ENCODE measurements at places on chromosomes 12 and 14.
A peak's percentile ranks its signal among the peaks of the same experiment; 100 is the strongest.

GRCh38 chr12:58502226-58502625, 418.1 kb downstream of the LRIG3 start:
- DNase-seq, result no peak

- no peak for DNase-seq
Observed at GRCh38 chr12:77746096-77746495, 84.6 kb upstream of the NAV3 start.

DNA sequence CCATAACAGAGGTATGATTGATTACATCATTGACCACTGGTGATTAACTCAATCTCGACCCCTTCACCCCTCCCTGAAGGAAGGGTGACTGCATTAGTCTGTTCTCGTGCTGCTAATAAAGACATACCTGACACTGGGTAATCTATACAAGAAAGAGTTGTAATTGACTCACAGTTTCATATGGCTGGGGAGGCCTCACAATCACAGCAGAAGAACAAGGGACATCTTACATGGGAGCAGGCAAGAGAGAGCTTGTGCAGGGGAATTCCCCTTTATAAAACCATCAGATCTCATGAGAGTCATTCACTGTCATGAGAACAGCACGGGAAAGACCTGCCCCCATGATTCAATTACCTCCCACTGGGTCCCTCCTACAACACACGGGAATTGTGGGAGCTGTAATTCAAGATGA, 55.9 kb upstream of the TMCC3 start:
- DNase-seq, result no peak

DNA sequence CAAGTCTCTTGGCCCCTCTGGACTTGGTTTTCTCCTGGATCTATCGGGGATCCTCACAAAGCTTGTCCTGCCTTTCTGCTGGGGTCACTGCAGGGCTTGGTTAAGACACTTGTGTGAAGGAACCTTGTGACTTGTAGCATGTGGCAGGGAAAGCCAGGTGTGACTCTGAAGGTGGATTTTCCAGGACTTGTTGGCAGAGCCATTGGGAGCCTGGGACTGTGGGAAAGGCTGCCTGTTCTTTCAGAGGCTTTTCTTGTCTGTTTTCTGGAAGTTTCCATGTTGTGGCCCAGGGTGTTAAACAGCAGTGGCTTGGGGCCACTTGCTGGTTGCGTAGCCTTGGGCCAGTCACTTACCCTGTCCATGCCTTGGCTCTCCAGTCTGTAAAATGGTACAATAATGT, 12.6 kb downstream of the KMT5A start:
- no peak for DNase-seq

DNA sequence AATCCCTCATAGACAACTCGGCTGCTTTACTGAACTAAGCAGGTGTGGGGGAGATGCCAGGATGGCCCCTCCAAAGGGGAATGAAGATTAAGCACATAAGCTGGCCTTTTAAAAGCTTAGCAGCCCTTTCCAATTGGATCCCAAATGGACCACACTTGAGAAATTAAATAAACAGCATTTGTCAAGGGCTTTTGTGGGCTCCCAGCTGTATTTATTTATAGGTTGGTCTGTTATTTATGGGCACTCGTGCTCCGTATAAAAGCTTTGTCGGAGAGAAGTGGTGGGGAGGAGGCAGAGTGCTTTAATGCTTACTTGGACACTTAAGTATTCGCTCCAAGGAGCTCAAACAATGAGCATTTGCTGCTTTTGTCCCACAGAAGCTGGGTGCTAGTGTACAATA, 580.2 kb downstream of the MED13L start:
- no peak for DNase-seq

- no peak for DNase-seq
Observed at GRCh38 chr14:77248666-77249065, 22.3 kb downstream of the NGB start.

DNA sequence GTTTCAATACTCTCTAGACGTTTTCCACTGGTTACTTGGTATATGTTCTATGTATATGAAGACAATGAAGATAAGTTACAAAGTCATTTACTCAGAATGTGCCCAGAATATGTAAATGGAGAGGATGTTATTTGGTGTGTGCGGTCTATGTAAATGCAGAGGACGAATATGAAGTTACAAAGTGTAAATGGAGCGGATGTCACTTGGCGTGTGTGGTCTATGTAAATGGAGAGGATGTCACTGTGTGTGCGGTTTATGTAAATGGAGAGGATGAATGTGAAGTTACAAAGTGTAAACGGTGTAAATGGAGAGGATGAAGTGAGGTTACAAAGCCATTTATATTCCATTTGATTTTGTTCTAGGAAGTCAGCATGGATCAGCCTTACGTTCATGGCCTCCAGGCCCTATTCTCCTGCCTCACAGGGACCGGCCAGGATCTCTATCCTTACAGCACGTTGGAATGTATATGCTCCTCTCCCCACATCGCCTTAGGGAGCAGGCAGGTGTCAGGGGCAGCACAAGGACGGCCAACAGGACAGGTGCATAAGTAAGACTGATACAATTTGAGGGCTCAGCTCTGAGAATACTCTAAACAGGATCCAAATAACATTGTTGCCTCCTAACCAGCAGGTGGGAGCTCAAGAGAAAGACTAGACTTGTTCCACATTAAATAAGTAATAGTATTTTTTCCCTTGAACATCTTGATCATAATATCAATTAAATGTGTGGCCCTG, 42.4 kb downstream of the GLRX5 start:
- DNase-seq, result no peak

DNA sequence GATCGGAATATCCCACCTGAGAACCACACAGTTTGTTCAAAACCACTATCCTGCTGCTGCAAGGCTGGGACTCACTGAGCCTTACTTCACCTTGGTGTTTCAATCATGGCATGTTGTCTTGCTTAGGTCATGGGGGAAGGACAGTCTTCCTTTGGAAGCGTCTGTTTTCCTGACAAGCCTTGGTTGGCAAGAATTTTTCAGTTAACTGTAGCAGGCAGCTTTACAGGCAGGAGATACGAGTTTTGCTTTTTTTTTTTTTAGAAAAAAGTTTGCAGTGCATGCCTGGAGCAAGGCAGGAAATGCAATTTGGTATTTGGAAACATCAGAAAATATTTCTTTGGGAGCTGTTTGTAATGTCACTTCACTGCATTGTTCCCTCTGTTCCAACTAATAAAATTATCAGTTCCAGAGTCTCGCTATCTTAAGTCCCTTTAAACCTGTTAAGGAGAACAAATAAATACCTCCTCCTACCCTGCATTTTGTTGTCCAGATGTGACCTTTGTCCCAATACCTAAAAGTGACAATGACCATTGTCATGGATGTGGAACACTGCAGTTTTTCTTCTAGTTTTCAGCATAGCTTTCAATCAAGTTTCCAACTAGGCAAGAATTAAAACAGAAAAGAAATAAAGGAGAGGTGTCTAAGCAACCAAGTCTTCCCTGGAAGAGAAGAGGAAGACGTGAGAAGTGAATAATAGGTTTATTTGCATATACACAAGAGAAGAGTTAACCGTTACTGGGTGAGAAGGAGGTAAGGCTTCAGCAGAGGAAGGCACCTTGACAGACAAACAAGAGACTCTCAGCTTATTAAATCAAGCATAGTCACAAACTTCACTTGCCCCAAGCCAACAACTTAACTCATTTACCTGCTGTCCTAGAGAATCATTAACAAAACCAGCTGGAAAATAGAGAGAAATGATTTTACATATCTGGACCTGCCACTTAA, 71.4 kb upstream of the ACTN1 start:
- DNase-seq, result no peak

GRCh38 chr12:104721039-104721405, 237.1 kb downstream of the SLC41A2 start:
- DNase-seq, result peak; percentile 41

- peak; percentile 91 for DNase-seq
Observed at GRCh38 chr12:113130457-113131135, 5.0 kb downstream of the RASAL1 start.

- DNase-seq, result no peak
Observed at GRCh38 chr14:68379510-68380328, 413.1 kb downstream of the ZFP36L1 start.

- no peak for DNase-seq
Observed at GRCh38 chr12:111886662-111887545, 44.9 kb downstream of the MAPKAPK5 start.

GRCh38 chr12:96098631-96099030, 63.2 kb upstream of the LTA4H start:
- no peak for DNase-seq

- no peak for DNase-seq
Observed at GRCh38 chr14:104220215-104221070, 82.1 kb downstream of the KIF26A start.

GRCh38 chr14:24565766-24566165, 10.3 kb downstream of the CTSG start:
- no peak for DNase-seq
